ENCODE measurements at places on chromosomes 5 and 9.
A peak's percentile ranks its signal among the peaks of the same experiment; 100 is the strongest.

DNA sequence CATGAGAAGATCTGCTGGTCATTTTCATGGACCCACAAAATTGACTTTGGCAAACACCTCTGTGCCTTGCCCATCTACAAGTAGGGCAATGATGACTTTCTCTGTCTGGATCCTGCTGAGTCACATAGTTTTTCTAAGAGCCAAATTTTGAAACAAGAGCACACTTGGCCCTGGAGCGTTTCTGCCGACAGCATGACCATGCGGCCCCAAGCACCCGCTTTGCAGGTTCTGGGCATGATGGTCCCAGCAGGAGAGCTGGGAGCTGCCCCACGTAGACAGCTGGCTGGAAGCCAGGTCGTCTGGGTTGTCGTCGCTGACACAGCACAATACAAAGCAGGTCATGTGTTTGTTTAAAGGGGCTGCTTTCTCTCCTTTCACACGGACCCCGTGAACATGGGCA, 159.8 kb downstream of the SYK start:
- peak; percentile 70 for DNase-seq

DNA sequence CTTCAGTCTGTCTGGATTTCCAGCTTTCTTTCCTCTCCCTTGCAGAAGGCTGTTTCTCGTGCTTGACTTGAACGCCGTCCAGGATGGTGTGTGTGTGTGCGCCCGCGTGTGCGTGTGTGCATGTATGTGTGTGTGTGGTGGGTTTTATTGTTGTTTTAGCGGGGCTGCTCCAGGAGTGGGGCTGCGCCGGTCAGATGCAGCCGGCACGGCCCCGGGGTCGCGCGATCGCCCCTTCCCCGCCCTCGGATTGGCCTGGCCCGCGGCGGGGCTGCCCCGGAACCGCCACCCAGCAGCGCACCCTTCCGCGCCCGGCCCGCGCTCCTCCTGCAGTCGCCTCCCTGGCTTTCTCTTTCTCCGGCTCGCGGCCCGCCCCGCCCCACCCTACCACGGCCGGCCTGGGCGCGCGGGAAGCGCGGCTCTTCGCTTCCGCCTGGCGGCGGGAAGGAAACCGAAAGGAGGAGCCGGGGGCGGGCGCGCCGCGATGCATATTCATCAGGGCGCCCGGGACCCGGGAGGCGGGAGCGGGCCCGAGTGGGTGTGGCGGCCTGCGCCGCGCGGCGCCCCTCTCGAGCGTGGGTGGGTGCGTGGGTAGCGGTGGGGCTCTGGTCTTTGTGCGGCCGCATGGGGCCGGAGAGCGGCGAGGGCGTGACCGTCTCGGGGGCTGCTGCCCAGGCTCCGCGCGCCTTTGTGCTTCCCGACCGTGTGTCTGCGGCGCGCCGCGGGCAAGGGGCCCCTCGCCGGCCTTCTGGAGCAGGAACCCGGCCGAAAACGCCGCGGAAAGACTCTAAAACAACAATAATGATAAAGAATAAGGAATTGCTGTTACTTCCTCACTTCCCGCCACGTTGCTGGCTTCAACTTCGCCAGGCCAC, 8.5 kb upstream of the NFIB start:
- peak; percentile 91 for DNase-seq

DNA sequence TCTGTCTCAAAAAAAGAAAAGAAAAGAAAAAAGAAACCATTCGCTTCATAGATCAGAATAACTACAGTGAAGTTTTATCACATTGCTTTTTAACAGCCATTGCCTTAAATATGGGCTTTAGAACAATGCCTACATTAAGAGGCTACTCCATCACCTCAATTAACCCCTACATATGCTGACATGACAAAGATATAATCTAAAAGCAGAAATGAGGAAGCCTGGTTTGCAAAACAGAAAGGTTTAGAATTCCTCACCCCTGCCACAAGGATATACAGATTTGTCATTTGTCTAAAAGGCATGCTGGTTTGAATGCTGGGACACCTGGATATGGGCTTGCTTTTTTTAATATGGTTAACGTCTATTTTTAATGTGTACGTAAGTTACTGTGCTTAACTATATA, 1353.0 kb upstream of the C9orf72 start:
- DNase-seq: no peak

DNA sequence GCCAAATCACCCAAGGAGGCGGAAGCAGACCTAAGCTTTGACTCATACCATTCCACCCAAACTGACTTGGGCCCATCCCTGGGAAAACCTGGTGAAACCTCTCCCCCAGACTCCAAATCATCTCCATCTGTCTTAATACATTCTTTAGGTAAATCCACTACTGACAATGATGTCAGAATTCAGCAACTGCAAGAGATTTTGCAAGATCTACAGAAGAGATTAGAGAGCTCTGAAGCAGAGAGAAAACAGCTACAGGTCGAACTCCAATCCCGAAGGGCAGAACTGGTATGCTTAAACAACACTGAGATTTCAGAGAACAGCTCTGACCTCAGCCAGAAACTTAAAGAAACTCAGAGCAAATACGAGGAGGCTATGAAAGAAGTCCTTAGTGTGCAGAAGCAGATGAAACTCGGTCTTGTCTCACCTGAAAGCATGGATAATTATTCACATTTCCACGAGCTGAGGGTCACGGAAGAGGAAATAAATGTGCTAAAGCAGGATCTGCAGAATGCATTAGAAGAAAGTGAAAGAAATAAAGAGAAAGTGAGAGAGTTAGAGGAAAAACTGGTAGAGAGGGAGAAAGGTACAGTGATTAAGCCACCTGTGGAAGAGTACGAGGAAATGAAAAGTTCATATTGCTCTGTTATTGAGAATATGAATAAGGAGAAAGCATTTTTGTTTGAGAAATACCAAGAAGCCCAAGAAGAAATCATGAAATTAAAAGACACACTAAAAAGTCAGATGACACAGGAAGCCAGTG, 15.8 kb upstream of the TTC23L start:
- DNase-seq: no peak

DNA sequence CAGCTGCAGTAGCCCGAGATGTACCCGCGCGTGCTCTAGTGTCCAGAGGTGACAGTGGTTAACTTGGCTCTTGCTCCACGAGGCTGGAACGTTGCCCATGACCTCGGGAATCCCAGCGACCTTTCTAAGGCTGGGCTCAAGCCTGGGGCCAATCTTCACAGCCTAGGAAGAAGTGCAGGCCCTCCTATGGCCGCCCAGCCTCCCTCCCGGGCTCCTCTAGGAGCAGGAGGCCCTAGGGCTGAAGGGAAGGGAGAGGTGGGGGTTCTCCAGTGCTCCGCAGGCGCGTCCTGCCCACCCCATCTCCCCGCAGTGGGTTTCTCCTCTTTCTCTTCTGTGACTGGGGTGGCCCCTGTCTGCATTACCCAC, 13.3 kb downstream of the NR2F1 start:
- no peak for DNase-seq

- no peak for DNase-seq
These were observed 13.2 kb upstream of the S100Z start for GRCh38 chr5:76836585-76836984.

GRCh38 chr5:122959740-122960445, 76.6 kb downstream of the PPIC start:
- peak; percentile 3 for DNase-seq

- peak; percentile 97 for DNase-seq
These were observed 26.5 kb upstream of the PCSK1 start for GRCh38 chr5:96459313-96460121.

DNA sequence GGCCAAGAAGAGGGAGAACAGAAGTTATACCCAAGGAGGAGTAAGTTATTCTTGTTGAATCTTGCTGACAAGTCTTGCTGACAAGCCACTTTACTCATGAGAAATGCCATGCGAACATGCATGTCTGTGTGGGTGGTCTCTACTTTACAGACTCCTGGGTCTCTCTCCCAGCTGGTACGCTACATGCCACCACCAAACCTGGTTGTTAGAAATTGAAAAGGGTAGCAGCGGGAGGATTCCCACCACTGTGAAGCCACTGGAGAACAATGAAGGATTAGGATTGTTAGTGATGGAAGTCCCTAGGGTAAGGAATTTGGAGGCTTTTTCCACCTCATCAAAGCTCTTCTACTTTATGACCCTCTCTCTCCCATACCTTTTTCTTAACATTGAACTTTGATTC, 53.6 kb upstream of the GABRB2 start:
- DNase-seq: no peak

DNA sequence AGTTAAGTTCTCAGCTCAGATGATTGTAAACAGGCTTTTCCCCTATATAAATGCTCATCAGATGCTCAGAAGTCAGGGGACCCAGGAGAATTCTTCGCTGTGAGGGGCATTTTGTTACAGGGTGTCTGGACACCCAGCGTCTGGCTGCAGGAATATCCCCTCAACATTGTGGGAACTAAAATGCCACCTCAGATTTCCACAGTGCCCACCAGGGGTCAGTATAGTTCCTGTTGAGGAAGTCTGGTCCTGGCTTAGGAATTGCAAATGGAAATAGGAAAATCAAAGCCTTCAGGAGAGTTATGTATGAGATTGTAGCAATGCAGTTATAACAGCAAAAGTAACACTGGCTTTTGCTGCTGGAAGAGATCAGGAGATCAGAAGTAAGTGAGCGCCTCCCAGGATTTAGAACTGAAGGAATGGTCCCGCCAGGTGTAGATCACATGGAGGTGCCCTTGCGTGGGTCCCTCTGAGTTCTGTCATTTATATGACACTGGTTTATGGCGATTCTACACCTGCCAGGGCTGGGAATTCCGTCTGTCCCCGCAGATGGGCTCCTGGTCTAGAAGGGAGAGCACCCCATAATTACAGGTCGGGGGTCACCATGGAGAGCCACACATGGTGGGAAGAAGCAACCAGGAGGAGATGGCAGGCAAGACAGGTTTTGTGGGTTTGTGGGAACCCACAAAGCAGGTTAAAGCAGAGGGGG, 47.1 kb upstream of the CTSL start:
- DNase-seq: peak; percentile 80

DNA sequence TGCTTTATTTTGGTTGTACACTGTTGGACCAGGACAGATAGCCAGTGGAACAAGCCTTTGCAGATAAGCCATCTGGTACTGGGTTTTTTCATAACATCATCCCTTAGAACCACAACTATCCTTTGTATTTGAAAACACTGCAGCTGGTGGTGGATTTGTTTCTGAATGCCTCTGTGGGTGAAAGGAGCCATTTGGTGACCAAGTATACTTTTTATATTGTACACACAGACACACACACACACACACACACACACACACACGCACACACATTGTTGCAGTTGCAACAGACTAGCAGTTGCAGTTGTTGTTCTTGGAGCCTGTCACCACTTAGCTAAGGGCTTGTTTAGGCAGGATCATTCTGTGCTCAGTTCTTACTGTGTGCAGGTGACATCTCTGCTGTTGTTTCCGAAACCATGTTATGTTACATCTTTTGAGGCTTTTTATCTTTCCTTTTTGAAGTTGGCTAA, 22.9 kb upstream of the CAVIN4 start:
- DNase-seq: no peak

GRCh38 chr9:81680006-81680405, 9.3 kb downstream of the TLE1 start:
- peak; percentile 11 for DNase-seq

DNA sequence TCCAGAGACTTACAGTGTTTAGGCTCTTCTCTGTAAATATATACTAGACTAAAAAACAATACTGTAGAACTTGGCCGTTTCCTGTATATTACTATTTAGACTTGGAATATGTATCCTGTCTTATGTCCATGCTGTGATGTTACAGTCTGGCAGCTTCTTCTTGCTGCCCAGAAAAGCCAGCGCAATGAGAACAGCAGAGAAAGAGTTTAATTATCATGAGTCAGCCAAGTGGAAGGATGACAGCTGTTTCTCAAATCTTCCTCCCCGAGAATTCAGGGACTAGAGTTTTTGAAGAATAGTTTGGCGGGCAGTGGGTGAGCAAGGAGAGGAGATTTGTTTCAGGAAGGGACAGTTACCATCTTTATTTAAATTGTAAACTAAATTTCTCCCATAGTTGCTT, 37.5 kb downstream of the NAA35 start:
- DNase-seq: no peak

- DNase-seq: no peak
These were observed 187.1 kb downstream of the KDM4C start for GRCh38 chr9:6944896-6945295.

DNA sequence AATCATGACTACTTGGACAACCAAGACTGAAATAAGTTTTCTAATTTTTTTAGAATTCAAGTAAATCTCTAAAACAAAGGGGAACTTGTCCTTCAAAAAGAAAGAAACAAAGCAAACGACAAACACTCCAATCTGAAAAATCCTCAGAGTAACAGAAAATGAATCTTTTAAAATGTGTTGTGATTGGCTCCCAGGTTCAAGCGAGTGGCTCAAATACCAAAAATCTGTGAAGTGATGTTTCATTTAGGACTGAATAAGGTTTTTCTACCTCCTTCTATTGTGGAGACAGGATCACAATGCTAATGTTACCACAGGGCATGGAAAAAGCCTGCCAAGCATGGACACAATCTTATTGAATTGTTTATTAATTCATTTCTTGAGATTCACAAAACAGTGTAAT, 415.7 kb downstream of the RAB3C start:
- DNase-seq: no peak

GRCh38 chr5:135388860-135389435, 10.1 kb downstream of the MACROH2A1 start:
- DNase-seq: no peak

- DNase-seq: no peak
These were observed 20.1 kb downstream of the NKD2 start for GRCh38 chr5:1028481-1029281.

DNA sequence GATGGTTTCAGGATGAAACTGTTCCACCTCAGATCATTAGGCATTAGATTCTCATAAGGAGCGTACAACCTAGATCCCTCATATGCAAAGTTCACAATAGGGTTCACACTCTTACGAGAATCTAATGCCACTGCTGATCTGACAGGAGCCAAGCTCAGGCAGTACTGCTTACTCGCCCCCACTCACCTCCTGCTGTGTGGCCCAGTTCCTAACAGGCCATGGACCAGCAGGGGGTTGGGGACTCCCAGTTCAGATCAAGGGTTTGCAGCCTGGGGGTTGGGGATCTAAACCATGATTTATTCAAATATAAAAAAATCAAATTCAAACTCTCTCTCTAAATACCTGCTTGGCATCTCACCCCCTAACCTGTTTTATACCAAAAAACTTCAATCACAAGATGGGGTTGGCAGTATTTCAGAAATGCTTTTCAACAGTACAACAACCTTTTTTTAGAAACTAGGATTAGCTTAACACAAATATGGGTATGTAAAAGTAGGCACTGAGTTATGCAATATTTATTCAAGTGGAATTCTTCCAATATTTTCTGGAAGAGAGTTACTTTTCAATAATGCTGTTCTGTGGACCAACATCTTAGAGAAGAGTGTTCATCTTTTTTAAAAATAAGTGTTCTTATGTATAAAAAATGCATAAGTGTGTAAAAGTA, 30.1 kb upstream of the SLC12A2 start:
- DNase-seq: no peak

GRCh38 chr5:67045816-67046740, 150.5 kb downstream of the CD180 start:
- no peak for DNase-seq

All from NCI-H1417 (cell line).